Stimulated activated effector memory CD8-positive, alpha-beta T cell treated with anti-CD3 and anti-CD28 coated beads, Interleukin-12 subunit alpha, Interleukin-12 subunit beta, amount 100 ng/mL, for 72 hours (primary cell): ENCODE measurements at places on chromosomes 3 and 15.

- DNase-seq: no peak
Observed at GRCh38 chr3:62630664-62631063, 244.6 kb downstream of the CADPS start.

GRCh38 chr15:80514071-80514780 lies 110.0 kb downstream of the ARNT2 start:
- DNase-seq: no peak

GRCh38 chr3:126320517-126321293 lies 36.5 kb downstream of the KLF15 start:
- peak; percentile 36 for DNase-seq

- DNase-seq: no peak
Observed at GRCh38 chr15:60540002-60540651, 61.2 kb upstream of the ICE2 start.

DNA sequence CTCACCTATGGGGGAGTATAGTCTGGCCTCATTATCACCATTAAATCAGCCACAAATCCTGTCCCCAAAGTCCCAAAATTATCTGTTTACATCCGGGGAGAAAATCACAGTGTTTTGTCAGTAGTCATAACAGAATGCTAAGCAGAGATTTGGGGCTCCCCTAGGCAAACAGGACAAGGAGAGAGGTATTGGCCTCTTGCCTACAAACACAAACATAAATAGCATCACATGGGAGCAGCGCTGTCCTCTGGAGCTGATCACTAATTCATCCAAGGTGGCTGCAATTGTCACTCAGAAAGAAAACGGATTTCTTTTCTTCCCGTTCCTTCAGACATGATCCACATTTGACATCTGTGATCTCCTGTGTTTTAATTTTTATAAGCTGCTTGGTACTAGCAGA lies 1028.1 kb downstream of the NTRK3 start:
- no peak for DNase-seq

- DNase-seq: no peak
Observed at GRCh38 chr3:139297588-139298311, 46.1 kb upstream of the MRPS22 start.

DNA sequence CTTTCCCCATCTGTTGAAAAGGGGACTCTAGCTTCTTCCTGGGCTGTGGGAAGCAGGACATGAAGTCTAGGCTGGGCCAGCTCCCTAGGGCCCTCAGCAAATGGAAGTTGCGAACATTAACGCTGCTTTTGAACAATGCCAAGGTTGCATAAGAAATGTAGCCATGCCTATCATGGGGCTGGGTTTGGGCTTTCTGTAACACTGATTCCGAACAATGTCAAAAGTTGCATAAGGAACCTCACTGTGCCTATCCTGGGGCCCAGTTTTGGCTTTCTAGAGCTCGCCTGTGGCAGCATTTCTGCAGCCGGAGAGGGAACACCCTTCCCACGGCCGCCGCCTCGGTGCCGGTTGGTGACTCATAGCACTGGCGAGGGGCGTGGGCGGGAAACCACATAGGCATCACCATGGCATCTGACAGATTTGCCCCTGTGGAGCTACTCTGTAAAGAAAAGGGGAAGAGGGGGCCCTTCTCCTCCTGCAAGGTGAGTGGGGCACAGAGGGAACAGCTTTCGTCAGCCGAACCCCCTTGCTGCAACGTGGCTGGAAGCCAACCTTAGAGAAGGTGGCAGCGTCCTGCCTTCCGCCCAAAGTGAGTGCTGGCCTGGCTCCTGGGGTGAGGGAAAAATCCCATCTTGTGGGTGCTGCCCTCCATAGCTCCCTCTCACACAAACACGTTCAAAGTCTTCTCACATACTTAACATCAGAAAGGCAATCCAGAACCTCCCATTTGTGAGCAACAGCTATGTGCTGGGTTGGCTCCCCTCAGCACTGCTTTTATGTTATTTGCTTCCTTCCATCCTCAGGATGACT lies 46.6 kb upstream of the ATP2B2 start:
- peak; percentile 77 for DNase-seq

GRCh38 chr15:72824781-72825180 lies 41.2 kb upstream of the ADPGK start:
- DNase-seq: no peak

DNA sequence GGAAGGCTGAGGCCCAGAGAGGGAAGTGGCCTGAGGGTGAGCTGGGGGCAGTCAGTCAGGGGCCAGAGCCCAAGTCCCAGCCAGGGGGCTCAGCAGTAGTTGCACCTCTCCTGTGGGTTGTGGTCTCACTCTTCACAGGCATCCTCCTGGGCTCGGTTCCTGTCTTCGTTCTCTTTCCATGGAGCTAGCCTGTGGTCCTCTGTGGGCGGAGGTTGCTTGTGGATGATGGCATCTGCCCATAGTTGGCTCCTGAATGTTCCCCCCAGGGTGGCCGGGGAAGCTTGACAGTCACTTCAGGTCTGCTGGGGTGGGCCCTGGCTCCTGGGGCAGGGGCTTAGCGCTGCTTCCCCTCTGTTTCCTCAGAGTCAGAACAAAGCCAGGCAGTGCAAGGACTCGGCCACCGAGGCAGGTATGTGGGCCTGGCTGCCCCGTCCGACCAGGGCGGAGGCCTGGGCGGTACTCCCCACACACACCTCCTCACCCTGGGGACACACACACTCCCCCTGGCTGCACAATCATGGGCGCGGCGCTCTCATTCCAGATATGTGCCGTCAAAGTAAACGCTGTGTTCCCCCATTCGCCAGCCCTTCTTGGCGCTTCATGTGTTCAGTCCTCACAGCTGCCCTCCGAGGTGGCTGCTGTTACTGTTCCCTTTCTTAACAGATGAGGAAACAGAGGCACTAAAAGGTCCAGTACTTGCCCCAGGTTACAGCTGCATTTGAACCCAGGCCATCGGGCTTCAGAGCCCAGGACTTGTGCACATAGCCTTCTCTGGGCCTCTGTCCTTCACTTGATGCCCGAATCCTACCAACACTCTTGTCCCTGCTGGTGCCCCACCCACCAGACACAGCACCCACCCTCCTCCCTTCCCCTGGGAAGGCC lies 34.5 kb downstream of the PSTPIP1 start:
- DNase-seq: no peak

DNA sequence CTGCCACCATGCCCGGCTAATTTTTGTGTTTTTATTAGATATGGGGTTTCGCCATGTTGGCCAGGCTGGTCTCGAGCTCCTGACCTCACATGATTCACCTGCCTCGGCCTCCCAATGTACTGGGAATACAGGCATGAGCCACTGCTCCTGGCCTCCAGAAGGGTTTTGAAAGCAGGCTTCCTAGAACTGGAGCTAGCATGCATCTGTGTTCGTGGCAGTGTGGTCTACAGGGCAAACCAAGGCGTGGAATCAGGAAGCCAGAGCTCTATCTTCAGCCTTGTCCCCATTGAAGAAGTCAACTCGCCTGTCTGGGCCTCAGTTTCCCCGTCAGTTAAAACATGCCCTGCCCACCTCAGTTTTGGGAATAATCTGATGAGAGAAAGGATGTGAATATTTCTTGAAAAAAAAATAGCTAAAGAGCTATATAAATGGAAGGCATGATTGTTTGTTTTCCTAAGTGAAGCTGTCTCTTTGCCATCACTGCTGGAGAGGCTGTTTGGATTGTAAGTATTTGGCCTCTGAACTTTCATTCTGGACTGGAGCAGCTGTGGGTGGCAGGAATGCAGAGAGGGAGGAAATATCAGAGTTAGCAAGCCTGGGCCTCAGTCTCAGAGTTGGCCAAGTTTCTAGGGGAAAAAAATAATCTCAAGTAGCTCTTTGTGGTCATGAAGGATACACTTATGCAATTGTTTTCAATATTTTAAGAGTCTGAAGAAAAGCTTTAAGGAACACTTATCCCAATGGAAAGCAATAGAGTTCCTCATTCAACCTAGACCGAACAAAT lies 36.5 kb upstream of the UACA start:
- DNase-seq: no peak

DNA sequence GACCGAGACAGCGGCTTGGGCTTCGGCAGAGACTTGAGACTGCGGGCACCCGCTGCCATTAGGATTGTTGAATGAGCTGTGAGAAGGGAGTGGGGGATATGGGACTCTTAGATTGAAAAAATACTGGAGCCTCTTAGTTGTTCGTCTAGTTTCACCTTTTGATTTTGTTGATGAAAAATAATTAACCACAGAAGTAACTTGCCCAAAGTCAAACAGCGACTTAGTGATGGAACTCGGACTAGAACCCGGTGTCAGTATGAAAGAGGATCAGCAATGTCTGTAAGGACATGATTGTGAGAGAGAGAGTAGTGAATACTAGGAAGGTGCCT lies 510 bp upstream of the GOLGB1 start:
- no peak for DNase-seq

GRCh38 chr3:3745693-3746092 lies 53.5 kb upstream of the LRRN1 start:
- no peak for DNase-seq

- DNase-seq: peak; percentile 72
Observed at GRCh38 chr15:72229076-72229946, 1.7 kb downstream of the PKM start.

GRCh38 chr3:83513677-83514076 lies 1445.1 kb upstream of the CADM2 start:
- DNase-seq: no peak

- DNase-seq: no peak
Observed at GRCh38 chr3:171200052-171200749, 173.7 kb upstream of the SLC2A2 start.

DNA sequence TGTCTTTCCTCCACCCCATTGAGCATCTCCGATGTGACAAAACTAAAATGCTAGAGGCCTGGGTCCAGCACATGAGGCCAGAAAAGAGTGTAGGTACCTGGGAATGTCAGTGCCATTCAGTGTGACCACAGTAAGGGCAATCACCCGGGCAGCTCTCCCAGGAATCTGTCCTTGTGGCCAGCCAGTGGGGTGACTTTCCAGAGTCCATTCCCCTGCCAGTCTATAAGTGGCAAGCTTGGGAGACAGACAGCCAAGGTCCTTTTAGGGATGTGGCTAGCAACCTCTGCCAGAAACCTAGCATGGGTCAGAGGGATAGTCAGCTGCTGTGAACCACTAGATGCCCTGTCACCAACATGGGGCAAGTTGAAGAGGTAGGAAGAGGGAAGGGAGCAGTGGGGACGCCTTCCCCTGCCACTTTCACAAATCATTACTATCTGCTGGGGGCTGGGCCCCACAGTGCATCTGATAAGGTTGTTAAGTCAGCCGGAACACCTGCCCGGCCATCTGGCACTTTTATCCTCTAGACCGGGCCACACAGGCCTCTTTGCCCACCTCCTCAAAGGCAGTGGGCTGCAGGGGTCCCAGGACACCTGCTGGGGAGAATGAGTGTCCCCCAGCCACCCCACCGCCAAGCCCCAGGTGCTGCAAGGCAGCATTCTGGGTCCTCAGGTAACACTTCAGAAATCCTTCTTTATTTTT lies 24.8 kb upstream of the DET1 start:
- no peak for DNase-seq

DNA sequence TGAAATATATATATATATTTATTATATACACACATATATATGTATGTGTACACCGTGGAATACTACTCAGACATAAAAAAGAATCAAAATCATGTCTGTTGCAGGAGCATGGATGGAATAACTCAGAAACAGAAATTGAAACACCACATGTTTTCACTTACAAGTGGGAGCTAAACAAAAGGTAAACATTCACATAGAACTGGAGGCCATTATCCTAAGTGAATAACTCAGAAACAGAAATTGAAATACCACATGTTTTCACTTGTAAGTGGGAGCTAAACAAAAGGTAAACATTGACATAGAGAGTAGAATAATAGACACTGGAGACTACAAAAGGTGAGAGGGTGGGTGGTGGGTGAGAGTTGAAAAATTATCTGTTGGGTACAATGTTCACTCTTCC lies 171.5 kb upstream of the GOLIM4 start:
- no peak for DNase-seq

DNA sequence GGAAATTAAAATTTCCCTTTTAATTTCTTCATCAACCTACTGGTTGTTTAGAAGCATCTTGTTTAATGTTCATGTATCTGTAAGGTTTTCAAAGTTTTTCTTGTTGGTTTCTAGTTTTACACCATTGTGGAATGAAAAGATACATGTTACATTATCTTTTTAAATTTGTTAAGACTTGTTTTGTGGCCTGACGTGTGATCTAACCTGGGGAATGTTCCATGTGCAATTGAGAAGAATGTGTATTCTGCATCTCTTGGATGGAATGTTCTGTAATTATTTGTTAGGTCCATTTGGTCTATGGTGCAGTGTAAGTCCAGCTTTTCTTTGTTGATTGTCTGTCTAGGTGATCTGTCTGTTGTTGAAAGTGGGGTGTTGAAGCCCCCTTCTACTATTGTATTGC lies 45.7 kb downstream of the THSD4 start:
- no peak for DNase-seq

GRCh38 chr15:31236184-31237042 lies 90.2 kb upstream of the KLF13 start:
- DNase-seq: no peak

DNA sequence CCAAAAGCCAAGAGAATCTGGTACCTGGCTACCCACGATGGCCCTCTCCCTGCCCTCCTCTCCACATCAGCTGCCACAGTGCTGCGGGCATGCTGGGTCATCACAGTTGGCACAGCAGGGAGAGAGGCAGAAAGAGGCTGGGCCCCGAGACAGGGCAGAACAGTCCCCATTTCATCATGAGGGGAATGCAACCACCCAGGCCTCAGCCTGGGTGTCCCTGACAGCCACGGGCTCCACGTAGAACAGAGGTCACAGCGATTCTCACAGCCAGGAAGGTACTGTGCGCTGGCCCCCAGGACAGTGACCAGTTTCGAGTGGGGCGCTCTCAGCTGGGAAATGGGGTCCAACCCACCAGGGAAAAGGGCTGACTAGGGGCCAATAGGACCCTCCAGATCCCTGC lies 6.3 kb downstream of the LIPC start:
- no peak for DNase-seq

DNA sequence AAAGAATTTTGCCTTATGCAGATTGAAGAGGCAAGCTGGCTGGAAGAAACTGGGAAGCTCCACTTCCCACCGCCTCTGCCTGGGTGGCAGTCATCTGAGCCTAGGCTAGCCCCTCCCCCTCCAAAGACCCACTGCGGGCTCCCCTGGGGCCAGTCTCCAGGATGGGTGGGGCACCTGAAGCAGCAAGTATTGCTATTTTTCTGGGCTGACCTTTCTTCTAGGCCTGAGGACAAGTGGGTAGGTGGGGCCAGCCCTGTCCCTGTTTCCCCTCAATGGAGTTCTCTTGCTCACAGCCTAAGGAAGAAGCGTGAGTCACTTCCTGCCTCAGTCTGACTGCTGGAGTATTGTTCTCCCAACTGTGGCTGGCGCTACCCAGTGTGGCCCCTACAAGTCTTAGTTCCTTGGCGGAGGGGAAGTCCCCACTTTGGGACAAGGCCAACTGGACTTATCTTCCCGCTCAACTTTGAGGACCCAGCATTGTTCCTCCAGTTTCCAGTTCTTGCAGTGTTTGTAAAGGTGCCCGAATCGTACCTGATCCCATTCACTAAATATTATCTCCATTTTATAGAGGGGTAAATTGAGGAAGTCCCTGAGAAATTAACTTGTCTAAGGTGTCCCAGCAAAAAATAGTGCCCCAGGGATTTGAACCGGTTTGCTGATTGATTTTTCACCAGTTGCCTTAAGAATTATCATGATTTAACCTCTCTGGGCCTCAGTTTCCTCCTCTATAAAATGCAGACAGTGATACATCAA lies 1.4 kb downstream of the FURIN start:
- DNase-seq: no peak

GRCh38 chr3:112734171-112734570 lies 93.2 kb upstream of the CCDC80 start:
- DNase-seq: no peak
